ENCODE measurements at places on chromosomes 7 and 10.

DNA sequence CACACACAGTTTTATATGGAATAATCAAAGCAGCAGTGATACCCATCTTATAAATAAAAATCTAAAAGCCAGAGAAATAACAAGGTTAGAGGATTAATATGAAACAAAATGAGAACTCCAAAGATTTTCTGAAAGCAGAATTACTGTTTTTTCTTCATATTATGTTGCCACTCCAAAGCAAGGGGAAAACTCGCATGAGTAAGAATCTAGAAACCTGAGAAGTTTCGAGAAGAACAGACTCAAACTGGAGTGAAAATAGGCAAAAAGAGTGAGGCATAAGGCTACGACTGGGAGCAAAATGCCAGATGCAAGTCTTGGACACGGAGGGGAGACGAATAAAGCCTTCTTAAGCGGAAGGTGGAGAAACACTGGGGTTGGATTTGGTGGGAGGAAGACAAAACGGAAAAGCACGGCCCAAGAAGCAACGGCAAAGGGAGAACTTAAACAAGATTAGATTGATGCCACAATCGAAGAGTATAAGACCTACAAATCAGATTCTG is 923 bp downstream of the TNPO3 start:
- no peak for DNase-seq

GRCh38 chr7:21543528-21544302 is 876 bp downstream of the DNAH11 start:
- DNase-seq = no peak

DNA sequence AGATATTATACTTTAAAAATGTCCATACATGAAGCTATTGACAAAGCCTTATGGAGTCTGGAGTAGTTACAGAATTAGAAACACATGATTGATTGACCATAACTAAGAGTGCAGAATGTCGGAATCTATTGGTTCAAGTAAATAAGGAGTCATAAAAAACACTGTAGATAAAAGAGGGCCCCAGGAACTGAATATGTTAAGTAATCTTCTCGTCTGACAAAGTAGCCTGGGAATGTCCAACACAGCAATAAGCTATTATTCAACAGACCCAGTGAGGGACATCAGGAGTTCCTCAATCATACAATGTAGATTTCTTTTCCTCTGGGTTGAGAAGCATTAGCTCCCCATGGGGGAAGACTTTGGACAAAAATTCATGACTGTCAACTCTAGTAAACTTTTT is 782.0 kb downstream of the SUGCT start:
- DNase-seq = no peak

DNA sequence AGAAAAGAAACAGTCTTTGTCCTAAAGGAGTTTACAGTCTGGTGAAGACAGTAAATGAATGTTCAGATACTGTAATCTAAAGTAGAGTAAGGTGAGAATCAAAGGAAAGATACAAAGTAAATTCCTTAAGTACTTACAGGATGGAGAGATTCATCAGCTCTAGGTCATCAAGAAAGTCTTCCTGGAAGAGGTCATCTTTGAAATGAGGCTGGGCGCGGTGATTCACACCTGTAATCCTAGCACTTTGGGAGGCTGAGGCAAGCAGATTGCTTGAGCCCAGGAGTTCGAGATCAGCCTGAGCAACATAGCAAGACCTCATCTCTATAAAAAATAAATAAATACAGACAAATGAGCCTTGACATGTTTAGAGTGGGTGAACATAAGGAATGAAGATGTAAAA is 18.3 kb downstream of the FHIP2A start:
- DNase-seq = no peak

GRCh38 chr10:118805146-118805545 is 50.4 kb upstream of the CACUL1 start:
- no peak for DNase-seq

DNA sequence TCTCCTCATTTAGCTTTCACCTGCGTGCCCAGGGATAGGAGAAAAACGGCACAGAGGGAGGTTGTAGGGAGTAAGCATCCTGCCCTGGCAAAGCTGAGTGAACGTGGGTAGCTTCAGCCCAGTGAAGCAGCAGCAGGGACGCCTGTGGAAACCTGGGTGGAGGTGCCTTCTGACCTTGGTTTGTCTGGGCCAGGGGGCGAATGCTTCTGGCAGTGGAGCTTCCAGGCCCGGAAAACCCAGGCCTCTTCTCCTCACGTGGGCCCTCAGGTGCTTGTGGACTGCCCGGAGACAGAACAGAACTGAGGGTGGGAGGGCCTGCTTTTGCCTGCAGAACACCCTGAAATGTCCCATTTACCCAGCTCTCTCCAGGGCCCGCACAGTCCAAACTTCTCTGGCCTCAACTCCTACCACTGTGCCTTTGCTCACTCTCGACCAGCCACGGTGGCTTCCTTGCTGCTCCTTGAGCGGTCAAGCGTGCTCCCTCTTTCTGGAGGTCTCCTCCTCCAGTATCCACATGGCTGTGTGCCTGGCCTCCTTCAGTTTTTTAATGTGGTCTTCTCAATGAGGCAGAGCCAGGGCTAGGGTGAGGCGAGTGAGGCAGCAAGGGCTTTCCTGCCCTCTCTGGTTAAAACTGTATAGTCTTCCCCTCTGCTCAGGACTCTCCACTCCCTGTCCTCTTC is 62.4 kb downstream of the TMEM209 start:
- DNase-seq = no peak

DNA sequence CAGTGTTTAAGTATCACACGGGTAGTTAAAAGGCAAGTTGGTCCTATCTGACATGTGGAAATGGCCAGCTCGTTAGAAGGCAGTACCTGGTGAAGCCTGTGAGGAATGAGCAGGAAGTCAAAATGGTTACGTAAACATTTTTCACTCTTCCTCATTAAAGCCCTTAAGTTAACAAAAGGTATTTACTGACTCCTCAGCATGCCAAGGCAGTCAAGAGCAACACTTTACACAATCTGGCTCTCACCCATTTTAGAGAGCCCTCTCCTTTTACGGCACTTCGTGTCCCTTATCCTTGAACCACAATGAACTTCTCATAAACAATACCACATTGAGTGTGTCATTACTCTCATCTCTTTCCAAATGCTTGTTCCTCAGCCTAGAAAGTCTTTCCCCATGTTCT is 11.0 kb upstream of the RSBN1L start:
- DNase-seq = no peak

- DNase-seq = no peak
These were observed 64.9 kb downstream of the STEAP1B start for GRCh38 chr7:22435105-22435504.

DNA sequence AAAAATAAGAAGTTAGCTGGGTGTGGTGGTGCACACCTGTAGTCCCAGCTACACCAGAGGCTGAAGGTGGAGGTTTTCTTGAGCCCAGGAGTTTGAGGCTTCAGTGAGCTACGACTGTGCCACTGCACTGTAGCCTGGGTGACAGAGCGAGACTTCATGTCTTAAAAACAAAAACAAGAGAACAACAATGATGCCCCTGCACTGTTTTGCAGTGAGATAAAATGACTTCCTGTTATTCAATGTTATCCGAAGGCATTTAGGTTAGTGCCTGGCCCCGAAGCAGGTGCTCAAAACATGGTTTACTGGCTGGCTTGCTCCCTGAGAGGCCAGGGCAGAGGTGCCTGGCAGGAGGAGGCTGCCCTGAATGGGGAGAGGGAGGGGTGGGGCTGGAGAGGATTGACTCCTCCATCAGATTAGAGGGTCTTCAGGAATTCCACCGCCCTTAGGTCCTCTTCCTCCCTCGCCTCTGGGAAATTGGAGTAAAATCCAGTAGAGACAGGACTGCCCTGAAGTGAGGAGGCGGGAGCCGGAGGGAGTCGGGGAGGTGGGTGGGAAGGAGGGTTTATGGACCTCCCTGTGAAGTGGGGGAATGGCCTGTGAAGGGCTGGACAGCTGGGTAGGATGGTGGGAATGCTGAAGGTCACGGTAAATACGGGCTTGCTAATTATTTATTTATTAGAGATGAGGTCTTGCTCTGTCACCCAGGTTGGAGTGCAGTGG is 6.8 kb upstream of the CLDN4 start:
- no peak for DNase-seq

GRCh38 chr10:132574783-132575319 is 37.3 kb downstream of the INPP5A start:
- no peak for DNase-seq

DNA sequence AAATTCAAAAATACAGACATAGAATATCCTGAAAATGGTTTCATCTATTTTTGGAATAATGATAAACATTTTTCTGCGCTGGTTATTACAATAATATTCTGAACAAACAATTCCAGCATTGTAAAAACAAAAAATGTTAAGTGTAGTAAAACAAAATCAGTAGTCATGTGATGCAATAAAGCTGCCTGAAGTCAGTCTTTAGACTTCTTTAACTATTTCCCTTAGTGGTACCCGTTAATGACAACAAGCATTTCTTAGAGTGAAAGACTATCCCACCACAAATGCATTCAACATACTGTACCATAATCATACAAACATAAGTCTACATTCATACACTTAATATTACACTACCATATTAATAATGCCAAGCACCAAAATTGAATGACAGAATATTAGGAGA is 1.6 kb downstream of the SKAP2 start:
- DNase-seq = no peak

All from right renal cortex interstitium (tissue), 3 donors.